CD4-positive, alpha-beta T cell treated with Interleukin-2 at 100 ng/mL for 4 hours (primary cell): ENCODE measurements at places on chromosomes 16 and 17.

DNA sequence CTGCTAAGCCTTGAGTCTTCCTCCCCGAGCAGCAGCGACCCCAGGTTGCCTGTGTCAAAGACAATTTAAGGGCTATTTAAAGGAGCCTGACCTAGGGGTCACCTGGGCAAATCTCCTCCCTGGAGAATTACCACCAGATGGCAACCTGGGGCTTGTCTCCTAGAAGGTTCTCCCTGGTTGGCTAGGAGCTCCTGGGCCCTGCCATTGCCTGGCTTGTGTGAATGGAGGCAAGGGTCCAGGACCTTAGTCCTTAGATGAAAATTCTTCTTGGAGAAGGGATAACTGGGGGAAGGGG, 51.3 kb upstream of the TAC4 start:
- DNase-seq, result no peak

- DNase-seq, result no peak
Observed at GRCh38 chr17:42687707-42688320, 5.5 kb downstream of the CNTNAP1 start.

- peak; percentile 18 for DNase-seq
Observed at GRCh38 chr17:28071891-28072606, 29.6 kb downstream of the NLK start.

DNA sequence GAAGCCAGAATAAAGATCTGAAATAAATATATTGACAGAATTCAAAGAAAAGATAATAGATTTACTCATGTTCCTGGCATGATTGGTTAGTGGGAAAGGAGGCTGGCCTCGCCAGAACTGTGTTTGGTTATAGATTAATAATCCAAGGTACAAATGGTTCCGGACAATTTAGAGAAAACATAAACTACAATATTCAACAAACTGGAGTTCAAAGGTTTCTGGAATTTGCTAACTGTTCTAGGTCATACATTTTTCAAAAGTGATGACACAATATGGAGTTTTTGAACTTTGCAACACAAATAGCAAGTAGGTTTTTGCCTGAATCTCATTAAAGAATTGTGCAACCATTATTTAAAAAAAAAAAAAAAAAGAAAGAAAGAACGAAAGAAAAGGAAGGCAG, 251.7 kb upstream of the SALL1 start:
- no peak for DNase-seq

DNA sequence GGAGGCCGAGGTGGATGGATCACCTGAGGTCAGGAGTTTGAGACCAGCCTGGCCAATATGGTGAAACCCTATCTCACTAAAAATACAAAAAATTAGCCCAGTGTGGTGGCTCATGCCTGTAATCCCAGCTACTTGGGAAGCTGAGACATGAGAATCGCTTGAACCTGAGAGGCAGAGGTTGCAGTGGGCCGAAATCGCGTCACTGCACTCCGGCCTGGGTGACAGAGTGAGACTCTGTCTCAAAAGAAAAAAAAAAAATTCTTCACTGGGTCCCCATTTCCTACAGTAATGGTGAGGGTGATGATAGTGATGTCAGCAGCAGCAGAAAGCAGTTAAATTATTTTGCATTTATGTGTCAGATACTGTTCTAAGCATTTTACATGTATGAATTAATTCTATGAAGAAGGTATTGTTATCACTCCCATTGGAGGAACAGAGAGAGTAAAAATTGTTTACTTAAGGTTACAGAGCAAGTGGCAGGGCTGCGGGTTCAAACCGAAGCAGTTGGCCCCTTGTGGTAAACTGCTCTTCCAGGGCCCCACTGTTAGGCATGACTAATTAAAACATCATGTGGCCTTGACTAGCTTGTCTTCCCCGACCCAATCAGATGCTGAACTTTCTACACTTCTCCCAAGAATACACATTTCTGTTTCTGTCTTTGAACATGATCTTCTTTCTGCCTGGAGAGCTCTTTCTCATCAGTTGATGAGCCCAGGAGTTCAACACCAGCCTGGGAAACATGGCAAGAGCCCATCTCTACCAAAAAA, 45.8 kb downstream of the STAT3 start:
- DNase-seq, result peak; percentile 71

DNA sequence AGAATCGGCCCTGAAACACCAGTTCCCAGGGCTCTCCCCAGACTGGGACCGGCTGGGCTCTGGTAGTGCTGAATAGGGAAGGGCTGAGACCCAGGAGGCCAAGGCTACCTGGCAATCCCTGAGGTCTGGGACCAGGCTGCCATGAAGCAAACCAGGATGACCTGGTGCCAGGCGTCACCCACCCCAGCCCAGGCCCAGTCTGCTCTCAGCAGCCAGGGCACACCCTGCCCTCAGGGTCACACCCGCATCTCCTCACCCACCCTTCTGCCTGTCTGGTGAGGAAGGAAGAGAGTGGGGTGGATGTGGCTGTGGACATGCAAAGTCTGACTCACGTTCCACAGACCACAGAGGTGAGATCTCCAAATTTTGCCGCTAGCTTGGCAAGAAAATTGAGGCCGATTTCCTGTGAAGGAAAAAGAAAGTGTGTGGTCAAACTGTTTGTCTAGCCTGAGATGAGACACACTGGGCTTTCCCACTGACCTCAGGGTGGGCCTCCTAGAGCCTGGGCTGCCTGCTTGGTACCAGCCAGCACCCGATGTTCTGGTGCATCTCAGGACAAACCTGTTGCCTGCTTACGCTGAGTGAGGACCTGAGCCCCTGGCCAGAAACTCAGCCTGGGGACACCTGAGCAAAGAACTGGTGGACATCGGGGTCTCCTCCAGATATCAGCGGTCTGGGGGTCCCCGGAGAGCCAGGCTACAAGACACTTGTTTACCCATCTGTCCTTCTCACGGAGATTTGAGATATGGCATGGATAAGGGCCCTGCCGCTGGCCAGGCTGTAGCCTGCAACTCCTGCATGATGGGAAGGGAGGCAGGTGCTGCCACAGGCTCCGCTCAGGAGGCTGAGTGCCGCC, 6.3 kb upstream of the RAB37 start:
- DNase-seq, result peak; percentile 81

- no peak for DNase-seq
Observed at GRCh38 chr17:31200287-31200686, 96.8 kb downstream of the OMG start.

DNA sequence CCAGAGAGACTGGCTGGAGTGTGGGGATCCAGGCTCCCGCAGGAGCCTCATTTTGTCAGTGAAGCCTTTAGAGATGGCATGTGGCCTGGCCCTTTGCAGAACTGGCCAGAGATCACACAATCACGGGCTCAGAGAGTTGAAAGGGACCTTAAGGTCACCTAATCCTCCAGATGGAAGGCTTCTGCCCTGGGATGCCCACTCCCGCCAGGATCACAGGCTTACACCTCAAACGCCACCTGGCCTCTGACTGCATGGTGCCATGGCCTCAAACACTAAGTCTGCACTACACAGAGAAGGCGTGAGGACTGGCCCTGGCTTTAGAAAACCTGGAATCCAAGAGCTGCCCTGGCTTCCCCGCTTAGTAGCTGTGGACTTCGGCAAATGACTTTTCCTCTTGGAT, 306.8 kb upstream of the CCL2 start:
- DNase-seq, result no peak

GRCh38 chr17:48526608-48527546, 3.9 kb downstream of the HOXB1 start:
- DNase-seq, result no peak

GRCh38 chr17:8074554-8074953, 13.0 kb downstream of the ALOX12B start:
- no peak for DNase-seq

DNA sequence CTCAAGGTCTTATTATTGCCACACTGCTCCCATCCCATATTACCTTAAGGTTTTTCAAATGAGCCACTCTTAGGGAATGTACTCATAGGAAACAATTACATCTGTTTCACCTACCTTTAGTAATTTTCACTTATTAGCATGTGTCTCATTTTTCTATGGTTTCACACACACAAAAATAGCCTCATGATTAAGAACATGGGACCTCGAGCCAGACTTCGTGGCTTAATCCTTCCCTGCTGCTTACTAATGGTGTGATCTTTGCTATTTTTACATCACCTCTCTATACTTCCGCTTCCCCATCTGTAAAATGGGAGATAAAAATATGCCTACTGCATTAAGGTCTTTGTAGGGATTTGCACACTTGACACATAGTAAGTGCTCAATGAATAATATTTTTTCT, 38.5 kb downstream of the OTOA start:
- DNase-seq, result no peak

DNA sequence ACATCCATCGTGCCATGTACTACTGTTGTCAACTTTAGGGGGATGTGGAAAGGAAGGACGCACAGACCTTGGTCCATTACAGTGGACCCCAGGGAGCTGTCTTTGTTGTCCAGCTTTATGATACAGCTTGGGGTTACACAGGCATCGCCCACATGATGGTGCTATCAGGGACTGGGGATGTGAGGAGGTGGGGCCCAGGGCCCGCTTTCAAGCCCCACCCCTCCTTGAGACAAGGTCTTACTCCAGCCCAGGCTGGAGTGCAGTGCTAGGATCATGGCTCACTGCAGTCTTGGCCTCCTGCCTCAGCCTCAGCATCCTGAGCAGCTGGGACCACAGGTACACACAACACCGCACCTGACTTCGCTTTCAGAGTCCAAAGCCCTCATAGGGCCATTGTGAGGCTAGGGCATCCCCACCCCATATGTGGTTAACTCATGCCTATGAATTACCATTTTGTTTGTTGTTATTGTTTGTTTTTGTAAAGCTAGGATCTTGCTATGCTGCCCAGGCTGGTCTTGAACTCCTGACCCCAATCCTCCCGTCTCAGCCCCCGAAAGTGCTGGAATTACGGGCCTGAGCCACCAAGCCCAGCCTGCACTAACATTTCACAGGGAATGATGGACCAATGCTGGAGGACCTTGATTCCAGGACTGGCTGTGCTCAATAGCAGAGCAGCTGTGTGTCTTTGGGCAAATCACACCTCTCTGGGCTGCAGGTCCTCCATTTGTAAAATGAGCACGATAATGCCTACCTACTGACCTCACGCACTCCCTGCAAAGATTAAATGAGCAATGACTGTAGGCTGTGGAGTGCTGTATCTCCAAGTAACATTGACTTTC, 17.2 kb downstream of the ST3GAL2 start:
- no peak for DNase-seq

DNA sequence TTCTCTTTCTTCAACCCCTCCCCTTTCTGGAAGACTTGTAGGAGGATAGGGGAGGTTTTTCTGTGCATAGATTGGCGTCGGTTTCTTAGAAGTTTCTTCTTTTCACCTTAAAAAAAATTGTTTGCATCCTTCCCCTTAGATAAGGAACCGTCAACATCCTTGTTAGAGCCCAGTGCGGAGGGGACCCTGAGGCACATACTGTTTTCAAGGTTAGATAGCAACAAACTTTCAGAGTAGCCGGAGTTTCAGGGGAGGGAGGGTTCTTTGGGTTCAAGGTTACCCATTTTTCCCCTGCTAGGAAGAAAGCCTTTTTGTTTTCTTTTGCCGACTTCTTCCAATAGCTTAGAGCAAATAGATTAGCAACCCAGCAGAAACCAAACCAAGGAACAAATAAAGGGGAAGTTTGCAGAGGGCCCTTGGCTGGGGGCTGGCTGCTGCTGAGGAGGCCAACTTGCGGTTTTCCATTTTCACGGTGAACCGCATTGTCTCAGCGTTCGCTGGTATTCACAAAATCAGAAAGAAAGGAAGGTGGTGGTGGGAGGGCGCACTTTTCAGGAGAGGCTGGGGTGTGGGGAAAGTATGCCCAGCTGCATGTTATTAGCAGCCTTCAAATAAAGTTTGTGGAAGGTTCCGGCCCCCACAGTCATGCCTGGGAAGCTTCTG, 28.8 kb downstream of the MSI2 start:
- peak; percentile 39 for DNase-seq

DNA sequence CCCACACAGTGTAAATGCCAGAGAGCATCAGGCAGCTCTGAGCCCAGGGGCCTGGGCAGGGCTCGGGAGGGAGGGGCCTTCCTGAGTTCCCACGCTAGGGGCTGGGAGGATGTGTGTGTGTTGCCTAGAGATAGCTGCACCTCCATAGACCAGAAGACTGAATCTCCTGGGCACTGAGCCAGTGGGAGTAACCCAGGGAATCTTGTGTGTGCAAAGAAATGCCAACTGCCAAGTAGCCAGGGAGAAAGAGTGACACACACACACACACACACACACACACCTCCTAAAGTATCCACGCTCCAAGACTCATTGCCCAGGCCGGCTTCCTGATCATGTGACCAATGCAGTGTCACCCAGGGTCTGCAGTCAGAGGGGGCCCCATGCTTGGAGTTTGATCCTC, 166.2 kb upstream of the RPL38 start:
- no peak for DNase-seq

GRCh38 chr17:50547035-50547735, at the start of gene SPATA20:
SPATA20 (plus strand) TSS chr17:50547174; CDS start chr17:50547209, 35 bp downstream.
- DNase-seq, result peak; percentile 83

DNA sequence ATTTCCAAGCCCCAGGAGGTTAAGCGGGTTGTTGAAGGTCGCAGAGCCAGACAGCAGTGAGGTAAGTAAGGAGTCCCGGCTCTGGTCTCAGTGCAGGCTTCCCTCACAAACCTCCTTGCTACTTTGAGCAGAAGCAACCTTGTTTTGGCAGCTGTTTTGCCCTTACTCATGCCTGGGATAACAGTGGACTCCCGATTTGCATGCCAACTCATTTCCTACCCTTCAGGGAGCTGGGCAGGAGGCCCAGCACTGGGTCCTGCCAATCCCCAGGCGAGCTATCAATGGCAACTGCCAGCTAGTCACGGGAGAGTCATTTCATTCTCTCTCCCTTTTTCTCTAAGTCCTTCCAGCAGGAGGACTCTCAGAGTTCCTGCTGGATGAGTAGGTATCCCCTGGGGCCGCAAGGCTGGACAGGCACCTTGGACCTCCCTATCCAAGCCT, 72.0 kb upstream of the KSR1 start:
- DNase-seq, result no peak

DNA sequence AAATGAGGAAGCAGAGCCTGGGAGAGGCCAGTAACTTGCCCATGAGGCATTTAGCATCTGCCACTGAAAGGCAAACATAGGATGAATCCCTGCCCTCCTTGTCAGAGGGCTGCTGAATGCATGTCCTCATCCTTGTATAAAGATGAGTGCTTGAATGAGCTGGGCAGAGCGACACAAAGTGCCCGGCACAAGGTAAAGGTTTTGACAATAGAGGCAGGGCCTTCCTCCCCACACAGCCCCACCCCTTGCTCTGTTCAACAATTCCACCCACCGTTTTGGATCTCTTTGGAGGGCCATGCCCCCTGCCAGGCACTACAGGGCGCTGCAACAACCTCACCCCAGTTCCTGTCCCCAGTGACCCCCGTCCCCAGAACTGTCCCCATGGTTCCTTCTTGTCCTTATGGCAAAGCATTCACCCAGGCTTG, 1.4 kb upstream of the KRT19 start:
- no peak for DNase-seq

GRCh38 chr16:66888647-66889615, 8.6 kb downstream of the PDP2 start:
- DNase-seq, result no peak

DNA sequence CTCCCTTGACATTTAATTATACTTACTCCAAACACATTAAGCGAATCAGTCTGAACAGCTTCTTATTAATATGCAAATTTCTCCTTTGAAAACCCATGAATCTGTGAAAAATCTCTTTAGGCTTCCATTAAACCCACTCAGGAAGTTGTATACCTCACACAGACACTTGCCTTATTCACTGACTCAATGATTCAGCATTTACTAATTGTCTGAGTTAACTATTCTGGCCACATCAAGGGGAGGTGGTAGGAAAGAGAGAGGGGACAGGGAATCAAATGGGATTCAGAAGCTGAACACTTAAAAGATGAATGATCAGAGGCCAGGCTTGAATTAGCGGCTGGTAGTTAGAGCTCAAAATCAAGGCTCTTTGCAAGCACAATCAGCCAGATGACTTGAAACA, 70.0 kb downstream of the HS3ST3A1 start:
- DNase-seq, result no peak
